ENCODE measurements at places on chromosomes 2 and 18. TPM values are rescaled to one million over a fixed set of nuclear protein-coding genes. Genes with fewer than 3 reads are reported as not detected.

Gene TSPYL6
- not detected for total RNA-seq

Gene C2orf78
- not detected for total RNA-seq

Gene CABYR
- 3.1 TPM for total RNA-seq

Gene GPR35
- 0.13 TPM for total RNA-seq

Gene GTF2A1L
- 0.13 TPM for total RNA-seq

Gene RGPD3
- 0.13 TPM for total RNA-seq

Gene CD8A
- under 0.01 TPM for total RNA-seq

Gene SYT4
- not detected for total RNA-seq

Gene CCDC68
- 0.26 TPM for total RNA-seq

Gene ESPNL
- not detected for total RNA-seq

Gene APLF
- 6.4 TPM for total RNA-seq

Gene COL4A3
- not detected for total RNA-seq
